ENCODE measurements at places on chromosomes 2 and 18.

- peak; percentile 36 for DNase-seq
These were observed 65.5 kb downstream of the CCBE1 start for GRCh38 chr18:59631583-59632181.

DNA sequence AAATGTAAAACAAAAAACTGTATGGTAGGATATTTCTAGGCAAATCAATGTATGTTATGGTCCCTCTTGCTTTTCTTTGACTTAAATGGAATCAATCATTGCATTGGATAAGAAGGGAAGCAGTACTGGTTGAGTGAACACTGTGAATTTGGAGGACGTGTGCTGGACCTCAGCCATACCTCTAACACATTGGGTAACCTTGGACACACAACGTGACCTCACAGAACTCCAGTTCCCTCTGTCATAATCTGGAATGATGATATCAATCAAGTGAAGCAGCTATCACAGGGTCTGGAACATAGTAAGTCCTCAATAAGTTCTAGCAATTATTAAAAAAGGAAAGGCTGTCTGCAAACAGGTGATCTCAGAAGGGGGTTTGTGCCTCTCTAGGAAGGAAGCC is 474.9 kb upstream of the TCF4 start:
- DNase-seq, result no peak

DNA sequence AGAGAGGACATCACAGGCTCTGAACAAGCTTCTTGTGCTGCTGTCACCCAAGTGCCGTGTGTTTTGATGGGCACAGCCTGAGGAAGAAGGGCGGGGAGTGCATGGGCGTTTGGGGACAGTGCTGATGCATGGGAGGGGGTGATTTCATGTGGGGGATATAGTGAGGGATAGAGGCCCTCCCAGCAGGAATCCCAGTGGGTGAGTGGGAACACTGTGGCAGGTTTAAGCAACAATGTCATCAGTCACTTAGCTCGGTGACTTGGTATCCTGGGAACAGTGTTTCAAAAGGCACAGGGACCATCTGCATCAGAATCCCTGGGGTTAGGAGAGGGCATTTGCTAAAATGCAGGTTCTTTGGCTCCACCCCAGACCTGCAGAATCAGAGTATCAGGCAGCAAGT is 609 bp downstream of the SIGLEC15 start:
- no peak for DNase-seq

DNA sequence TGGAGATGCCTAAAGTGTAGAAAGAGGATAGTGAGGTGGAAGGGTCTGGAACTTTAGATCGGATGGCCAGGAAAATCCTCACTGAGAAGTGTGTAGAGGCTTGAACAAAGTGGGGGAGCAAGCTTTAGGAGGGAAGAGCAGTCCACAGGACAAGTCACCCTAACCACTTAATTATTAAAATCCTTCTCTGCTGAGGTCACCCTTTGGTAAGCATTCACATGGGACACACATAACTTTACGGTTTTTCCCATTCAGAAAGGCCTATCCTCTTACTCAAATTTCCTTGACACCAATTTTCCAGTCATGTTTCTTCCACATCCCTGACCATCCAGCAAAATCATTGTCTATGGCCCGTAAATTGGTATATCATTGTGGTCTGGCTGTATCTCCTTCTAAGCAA is 31.0 kb upstream of the ZEB2 start:
- DNase-seq, result no peak

DNA sequence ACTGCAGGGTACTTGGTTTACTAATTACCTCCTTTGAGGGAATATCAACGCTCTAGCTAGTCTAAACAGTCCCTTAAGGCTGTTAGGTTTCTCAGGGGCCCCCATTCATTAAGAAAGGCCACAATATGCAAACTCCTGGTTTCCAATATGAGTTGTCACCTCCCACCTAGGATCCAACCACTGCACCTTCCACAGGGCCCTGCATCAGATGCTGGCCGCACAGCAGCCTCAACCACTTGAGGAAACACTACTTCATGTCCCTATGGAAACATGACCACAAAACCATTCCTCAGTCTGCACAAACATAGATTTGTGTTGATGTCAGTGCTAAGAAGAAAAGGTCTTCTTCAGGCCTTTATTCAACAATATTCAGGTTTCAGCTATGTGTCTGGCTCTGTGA is 40.9 kb downstream of the STAT4 start:
- DNase-seq, result no peak

GRCh38 chr2:120977582-120978358 is 242.1 kb downstream of the GLI2 start:
- DNase-seq, result no peak

- no peak for DNase-seq
These were observed 537.3 kb downstream of the ERBB4 start for GRCh38 chr2:212001325-212001724.

DNA sequence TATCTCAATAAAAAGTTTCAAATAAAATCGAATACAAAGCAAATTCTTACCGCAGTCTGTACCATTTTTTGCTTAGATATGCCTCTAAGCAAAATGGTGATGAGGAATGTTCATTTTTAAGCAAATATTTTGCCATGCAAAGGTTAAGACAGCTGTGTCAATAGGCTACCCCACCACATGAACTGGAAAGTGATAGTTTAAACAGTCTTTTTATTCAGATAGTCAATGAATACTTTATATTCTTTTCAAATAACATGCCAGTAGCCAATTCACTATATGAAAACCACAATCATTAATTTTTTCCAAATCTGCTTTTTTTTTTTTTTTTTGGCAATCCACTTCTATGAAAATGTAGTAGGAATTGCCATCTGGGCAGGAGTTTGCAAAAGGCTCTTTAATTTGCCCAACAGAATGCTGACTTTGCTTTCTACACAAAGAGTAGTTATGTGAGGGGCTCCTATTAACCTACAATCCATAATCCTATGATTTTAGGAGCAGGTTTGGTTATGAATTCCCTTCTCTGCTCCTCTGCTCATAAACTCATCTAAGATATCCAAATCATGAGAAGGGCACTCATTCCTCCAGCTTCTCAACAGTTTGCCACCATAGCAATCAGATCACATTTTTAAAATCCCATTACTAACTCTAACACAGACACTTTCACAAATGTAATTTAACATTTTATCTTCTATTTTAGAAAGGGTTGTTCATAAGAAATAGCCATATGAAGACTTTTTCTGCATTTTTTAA is 69.2 kb downstream of the SLC40A1 start:
- no peak for DNase-seq

DNA sequence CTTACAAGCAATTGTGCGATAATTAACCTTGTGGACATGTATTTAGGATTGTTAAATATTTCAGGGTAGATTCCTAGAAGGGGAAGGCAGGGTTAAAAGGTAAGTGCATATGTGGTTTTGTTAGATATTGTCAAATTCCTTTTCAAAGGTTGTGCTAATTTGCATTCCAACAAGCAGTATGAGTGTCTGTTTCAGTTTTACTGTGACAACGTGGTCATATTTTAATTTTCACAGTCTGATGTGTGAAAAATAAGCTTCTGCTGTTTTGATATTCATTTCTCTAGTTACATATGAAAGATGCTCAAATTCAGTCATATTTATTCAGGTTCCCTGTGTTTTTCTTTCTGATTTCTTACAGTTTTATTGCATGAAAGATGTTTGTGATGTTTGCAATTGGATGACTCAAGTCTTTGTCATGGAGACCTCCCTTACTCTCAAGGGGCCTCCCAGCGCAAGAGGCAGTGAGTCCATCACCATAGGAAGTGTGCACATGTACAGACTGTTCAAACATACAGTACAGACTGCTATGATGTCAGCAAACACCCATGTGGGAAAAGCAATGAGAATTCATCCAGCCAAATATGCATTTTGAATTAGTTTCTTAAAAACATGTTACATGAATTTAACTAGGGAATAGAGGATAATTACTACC is 310.8 kb downstream of the GALR1 start:
- no peak for DNase-seq

- DNase-seq, result peak; percentile 71
These were observed 575 bp downstream of the HSPD1 start for GRCh38 chr2:197498937-197499593.

GRCh38 chr2:217218269-217219163 is 358.7 kb upstream of the TNP1 start:
- DNase-seq, result no peak

GRCh38 chr18:64180171-64180570 is 31.3 kb upstream of the LINC00305 start:
- no peak for DNase-seq

DNA sequence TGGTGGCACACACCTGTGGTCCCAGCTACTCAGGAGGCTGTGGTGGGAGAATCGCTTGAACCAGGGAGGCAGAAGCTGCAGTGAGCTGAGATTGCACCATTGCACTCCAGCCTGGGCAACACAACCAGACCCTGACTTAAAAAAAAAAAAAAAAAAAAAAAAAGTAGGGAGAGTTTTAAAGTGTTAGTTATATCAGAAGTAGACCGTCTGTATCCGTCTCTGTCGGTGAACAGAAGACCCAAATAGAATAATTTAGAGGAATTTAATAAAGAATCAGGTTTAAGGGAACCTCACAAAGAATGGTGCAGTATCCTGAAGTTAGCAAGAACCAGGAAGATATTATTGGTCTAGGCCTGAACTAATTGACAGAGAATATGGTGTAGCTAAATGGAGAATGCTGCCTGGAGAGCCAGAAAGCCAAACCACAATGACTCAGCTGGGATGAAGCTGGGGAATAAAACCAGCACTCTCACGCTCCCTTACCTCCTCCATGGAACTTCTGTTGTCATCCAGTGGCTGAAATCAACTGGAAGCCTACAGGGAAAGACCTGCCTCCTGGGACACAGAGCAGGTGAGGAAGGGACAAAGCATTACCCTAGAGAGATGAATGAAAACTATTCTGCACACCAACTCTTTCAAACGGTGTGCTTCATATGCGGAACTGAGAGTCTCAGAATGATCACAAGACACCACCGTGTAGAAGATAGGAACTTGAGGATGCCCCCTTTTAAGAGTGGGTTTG is 39.1 kb upstream of the PLEKHM3 start:
- DNase-seq, result no peak

DNA sequence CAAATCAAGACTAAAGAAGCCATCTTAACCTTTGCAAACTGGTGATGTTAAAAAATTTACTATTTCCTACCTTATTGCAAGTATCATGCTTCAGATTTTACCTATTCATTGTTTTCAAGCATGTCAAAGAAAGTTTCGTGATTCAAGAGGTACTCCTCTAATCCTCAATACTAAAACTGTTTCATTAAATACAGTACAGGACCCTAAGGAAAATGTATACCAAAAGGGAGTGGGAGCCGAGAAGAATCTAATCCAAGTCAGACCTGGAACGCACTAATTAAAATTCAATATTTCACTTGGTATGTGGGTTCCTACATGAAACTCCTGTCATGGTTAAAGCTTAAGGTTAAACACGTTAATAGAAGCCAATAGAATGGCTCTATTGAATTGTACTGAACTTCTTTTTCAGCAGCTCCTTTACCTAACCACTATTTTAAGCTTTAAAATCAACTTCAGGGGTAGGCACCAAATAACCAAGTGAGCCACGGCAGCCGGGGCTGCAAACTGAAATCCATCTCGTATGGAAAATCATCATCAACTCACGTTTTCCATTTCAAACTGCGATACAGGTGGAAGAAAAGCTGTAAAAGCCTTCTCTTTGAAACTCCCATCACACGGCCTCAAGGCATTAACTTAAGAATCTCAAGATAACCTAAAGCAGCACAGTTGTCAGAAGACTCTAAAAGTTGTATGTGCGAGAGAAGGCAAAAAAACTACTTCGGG is 188.8 kb downstream of the ZEB2 start:
- peak; percentile 8 for DNase-seq

DNA sequence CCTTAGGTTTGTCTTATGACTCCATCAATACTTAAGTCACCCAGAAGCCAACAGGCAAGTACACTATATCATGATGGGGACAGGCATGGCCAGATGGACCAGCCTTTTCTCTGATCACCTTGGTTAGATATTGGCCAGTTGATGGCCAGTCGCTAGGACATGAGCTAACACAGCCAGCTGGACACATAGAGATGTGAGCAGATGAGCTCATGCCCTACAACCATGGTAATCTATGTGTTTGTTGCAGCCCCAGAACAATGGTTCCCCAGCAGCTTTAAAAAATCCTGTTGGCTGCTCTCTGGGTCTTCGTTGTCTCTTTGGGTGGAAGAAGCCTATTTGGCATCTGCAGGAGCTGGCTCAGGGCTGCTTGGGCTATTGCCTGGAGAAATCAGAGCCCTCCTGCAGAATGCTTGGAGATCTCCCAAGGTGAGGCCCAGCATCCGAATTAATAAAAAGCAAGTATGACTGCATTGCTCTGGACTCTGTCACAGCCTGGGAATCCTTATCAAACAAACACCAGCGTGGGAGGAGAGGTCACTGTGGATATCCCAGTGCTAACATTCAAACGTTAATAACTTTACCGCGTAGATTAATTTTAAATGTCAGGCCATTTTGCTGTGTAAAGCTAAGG is 62.3 kb upstream of the KLHL29 start:
- no peak for DNase-seq

GRCh38 chr2:152093464-152093863 is 5.4 kb downstream of the CACNB4 start:
- no peak for DNase-seq

DNA sequence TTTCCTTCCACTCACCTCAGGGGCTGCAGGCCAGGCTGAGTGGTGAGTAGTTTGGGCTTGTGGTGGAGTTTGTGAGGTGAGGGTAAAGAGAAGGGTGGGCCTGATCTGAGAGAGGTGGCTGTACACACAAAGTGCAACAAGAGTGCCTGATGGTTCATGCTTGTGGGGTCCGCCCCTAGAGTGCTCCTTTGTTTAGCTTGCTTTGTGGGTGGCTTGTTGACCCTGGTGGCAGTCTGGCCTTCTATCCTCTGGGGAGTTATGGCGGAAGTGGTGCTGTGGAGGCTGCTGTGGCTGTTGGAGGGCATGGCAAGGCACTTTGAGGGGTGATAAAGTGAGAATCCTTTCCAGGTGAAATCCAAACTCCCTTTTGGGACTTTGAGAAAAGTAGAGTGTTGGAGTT is 10.6 kb downstream of the UBE2F start:
- DNase-seq, result no peak

- no peak for DNase-seq
These were observed 31.8 kb downstream of the SERPINB5 start for GRCh38 chr18:63508596-63508995.

DNA sequence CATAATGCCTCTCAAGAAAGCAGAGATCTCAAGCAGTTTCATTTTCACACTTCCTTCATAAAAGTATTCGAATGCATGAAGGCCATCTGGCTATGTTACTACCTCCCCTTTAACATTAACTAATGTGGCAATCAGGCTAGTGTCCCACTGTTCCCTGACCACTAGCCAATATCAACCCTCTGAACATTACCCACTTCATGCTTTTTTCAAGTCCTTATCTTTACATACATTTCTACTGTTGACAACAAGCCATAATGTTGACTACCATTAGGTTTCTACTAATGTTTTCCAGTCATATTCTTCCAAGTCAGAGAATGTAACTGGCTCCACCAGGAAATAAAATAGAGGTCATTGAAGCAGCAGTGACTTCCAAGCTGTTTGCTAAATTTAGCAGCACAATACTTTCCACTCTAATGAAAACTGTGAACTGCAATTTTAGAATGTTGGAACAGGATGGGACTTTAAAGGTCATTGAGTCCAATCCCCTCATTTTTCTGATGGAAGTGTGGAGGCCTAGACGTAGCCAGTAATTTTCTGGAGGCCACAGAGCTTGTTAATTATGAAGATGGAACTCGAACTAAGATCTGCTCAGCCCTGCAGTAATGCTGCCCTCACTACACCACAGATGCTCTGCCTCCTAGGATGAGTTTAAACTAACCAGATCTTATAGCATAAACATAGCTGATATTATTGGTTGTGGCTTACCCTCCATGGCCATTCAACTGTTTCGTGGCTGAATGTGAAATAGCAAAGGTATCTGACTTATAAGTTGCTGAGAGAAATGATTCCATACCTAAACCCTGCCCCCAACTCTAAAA is 630 bp upstream of the PPP1R1C start:
- DNase-seq, result no peak

- DNase-seq, result no peak
These were observed 93.8 kb downstream of the LTBP1 start for GRCh38 chr2:33040541-33040940.
